ENCODE measurements at places on chromosomes 11 and 22.

DNA sequence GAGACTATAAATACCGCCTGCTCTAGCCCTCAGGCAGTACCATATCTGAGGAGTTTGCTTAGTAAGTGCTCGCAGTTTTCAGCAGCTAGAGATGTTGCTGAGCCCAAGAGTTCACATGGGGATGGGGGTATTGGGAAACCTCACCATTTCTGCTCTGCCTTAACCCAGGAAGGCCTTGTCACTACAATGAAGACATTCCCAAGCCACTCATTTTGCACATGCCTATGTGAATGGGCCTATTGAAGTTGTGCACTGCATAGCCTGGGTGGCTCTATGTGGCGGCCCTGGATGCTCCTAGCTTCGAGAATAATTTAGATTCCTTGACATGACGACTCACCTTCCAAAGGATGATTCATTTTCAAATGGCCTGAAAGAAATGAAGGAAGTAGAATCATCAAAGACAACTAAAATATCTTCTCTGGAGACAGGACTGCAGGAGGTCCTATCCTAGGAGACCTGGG, 163.4 kb downstream of the ADAMTS15 start:
- DNase-seq = no peak

- no peak for DNase-seq
Observed at GRCh38 chr11:28106353-28107043, 1.5 kb downstream of the KIF18A start.

- peak; percentile 69 for DNase-seq
Observed at GRCh38 chr11:124763156-124763947, 1.3 kb upstream of the ESAM start.

DNA sequence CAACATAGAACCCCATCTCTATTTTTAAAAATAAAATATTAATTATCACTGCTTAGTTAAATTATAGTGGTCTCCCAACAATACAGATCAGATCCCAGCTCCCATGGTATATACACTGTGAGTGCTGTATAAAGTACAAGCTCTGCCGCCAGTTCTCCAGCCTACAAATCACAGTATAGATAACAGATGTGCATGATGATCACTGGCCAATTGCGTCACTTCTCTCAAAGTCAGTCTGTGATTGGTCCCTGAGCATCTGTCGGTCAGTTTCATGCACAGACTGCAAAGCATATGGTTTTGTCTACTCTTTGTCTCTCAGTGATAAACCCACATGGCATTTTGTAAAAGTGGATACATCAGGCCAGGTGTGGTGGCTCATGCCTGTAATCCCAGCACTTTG, 15.7 kb downstream of the PPARA start:
- DNase-seq = no peak

DNA sequence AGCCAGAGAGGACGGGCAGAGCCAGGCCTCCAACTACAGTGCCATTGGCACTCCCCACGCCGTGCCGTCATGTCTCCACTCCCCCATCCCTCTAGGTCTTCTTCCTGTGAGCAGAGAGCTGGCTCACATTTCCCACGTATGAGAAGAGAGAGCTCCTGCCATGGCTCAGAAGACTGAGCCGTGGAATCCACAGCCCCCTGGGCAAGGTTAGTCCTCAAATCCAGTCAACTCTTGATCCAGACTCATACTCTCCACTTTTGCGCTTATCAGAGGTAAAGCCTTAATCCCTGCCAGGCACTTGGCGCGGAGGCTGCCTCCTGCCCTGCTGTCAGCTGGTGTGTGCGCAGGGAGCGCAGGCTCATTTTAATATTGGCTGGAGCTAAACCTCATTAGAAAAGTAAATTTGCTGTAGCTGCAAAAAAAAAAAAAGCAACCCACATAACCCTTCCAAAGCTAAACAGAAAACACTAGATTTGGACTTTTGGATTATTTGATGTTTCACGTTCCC, 4.7 kb downstream of the B3GAT1 start:
- DNase-seq = no peak

- peak; percentile 42 for DNase-seq
Observed at GRCh38 chr11:114059278-114059983, at the start of gene ZBTB16. ZBTB16 (plus strand) TSS chr11:114059711; CDS start chr11:114063301, 3,590 bp downstream.

DNA sequence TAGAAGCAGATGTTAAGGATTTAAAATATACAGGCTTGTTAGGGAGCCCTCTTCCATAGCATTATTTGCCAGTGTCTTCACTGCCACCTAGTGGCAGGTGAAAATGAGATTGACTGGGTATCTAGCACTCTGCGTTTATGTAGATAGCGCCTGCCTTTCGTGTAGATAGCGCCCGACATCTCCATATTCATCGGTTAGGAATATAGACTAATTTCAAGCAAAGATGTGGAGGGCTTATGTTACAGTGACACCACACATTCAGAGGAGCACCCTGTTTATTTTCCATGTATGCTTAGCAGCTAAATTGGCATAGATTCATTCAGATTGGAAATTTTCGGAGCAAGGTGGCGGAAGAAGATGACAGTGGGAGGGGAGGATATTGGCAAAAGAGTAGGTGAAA, 72.0 kb downstream of the SLC5A12 start:
- DNase-seq = peak; percentile 20

- DNase-seq = no peak
Observed at GRCh38 chr11:83601914-83602527, 315.9 kb upstream of the CCDC90B start.

- DNase-seq = peak; percentile 72
Observed at GRCh38 chr11:123302751-123303195, 107.7 kb upstream of the CLMP start.

- no peak for DNase-seq
Observed at GRCh38 chr22:20968281-20968977, 1.4 kb downstream of the AIFM3 start.

GRCh38 chr11:62472063-62472884, 53.4 kb downstream of the SCGB1A1 start:
- DNase-seq = no peak

DNA sequence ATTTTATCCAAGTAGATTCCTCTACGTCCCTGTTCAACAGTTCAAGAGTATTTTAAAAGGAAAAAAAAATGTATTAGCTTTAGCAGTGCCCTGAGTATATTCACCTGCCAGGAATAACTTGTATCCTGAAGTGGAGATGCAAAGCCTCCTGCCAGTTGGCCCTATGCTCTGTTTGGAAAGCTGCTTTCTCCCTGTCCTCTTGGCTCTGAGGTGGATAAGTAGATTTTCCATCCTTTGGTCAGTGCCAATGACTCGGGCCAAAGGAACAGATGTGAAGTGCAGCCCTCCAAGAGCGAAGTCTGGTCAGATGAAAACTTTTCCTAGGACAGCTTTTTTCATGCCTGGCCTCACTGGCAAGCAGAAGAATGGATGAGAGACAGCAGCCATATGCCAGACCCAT, 839.9 kb upstream of the TENM4 start:
- DNase-seq = no peak

- DNase-seq = no peak
Observed at GRCh38 chr22:46047841-46048595, 71.1 kb upstream of the WNT7B start.

DNA sequence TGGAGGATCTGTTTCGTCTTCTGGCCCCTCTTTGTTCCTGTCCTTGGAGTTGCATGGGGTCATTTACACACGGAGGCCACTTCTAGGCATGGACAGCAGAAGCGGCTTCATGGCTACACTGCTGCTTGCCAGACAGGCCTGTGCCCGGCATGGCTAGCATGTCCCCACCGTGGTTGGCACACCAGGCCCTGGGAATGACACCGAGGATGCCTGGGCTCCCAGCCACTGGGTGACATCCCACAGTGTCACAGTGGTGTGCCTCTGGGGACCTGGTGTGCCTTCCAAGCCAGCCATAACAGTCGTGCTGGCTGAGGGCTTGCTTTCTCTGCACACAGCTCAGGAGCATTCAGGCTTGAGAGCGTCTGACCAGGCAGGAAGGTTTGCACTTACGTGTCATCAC, 910.1 kb downstream of the TBC1D22A start:
- no peak for DNase-seq

- no peak for DNase-seq
Observed at GRCh38 chr22:42562684-42563083, 8.9 kb downstream of the SERHL2 start.

DNA sequence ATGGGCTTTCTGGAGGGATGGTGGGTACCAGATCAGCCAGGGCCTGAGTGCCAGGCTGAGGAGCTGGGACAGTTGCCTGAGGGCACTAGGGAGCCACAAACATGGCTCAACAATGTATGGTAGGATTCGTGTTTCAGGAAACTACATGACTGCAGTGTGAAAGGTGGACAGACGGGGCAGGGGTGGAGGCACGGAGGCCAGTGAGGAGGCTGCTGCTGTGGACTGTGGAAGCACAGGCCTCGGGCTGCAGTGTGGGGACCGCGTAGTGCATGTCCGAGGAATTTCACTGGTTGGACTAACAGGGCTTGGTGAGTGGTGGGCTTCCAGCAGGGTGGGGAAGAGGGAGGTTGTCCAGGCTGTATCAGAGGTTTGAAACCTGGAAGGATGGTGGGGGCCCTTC, 7.8 kb downstream of the P2RY2 start:
- no peak for DNase-seq

DNA sequence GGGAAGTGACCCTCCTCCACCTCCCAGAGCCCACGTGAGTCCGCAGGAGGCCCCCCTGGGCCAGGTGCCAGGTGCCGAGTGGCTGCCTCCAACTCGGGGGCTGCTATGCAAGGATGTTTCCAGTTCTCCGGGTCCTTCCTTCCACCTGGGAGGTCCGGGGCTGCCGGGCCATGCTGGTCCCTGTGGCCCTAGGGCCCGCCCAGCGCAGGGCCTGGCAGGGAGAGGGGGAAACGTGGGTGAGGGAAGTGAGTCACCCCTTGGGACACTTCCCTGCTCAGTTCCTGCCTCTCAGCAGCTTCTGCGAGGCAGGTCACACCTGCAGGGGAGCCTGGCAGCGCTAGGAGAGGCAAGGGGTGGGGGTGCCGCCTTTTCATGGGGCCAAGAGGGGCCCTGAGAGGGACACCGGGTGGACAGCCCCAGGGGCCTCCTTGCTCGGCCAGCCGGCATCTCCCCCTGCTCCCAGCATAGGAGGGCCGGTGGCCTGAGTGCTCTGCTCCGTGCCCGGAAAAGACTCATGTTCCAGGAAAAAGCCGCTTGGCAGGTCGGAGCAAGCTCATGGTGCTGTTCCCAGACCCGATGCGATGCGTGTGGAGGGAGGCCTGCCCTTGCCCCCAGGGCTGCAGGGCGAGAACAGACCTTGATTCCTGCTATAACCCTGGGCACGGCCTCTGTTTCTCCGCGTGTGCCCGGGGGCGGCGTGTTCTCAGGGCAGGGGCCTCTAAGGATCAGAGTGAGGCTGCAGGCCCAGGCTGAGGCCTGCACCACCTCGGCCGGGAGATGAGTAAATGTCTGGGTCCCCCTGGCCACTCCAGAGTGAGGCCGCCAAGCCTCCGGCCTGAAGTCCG, 30.3 kb upstream of the WNT7B start:
- DNase-seq = no peak

- DNase-seq = no peak
Observed at GRCh38 chr22:47190957-47191670, 428.7 kb downstream of the TBC1D22A start.

- no peak for DNase-seq
Observed at GRCh38 chr11:40986320-40986719, 473.1 kb downstream of the LRRC4C start.

DNA sequence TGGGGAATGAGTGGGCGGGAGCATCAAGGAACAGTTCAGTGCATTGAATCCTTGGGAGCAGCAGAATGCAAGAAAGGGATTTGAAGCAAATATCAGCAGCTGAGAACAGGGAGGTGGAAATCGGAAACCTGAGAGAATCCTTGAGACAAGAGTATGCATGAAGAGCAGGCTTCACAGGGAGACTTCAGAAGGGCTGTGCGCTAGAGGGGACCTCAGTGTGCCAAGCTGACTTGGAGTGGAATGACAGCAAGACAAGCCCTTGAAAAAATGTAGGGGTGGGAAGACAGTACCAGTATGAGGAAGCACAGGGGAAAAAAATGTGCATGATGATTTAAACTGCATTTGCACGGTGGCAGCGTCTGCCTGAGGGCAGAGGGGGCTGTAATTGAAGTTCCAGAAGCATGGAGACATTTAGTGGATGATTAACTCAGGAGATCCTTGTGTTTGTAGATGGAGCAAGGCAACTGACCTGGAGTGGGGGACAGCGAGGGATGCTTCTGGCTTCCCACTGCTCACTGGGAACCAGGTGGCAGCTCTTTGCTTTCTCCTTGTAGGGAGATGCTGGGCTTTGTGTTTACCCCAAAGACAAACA, 204.9 kb upstream of the PLET1 start:
- DNase-seq = no peak

DNA sequence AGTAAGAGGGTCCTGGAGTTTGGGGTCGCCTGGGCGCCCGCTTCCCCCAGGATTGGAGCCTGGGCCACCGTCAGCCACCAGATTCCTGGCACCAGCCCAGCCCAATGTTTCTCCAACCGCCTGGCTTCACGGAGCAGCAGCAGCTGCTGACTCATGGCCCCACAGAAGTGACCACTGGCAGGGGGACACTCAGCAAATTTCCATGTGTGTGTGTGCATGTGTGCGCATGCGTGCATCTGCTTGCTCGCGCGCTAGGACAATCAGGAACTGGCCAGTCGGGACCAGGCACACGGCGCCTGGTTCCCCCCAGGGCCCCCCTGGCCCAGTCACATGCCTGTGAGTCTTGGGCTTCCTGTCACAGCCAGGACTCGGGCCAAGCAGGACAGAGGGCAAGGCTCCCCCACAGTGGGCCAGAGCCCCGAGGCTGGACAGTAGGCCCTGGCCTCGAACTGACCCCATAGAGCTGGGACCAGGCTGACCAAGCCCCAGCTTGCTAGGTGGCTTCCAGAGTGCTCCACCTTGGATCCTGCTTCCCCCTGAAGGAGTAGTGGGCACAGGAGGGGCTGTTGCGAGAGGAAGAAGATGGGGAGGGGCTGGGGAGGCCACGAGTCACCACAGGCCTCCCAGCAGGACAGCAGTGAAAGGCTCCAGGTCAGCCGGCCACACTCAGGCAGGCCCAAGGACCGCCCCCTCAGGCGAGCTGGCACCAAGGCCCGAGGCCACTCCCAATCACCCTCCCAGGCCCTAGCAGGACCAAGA, 3.2 kb downstream of the CTSD start:
- no peak for DNase-seq

- peak; percentile 83 for DNase-seq
Observed at GRCh38 chr22:43136255-43136654, 6.9 kb downstream of the MCAT start.

DNA sequence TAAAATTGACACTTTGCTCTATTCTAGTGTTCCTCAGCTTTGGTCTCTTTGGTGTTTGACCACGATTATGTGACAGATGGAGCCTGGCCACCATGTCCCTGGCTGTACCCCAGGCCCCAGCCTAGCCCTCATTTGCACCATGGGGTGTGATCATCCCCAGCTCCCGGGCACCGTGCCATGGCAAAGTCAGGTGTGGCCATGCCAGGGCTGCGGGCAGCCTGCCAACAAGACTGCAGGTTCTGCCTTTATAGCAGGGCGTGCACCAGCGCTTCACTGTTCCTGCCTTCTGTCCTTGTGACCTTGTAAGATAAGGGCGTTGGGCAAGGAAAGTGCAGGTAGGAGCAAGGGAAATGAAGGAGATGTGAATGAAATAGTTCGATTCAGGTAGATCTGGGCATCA, 22.4 kb upstream of the APOBEC3A start:
- DNase-seq = no peak

GRCh38 chr11:44808053-44808753, 81.4 kb downstream of the TSPAN18 start:
- no peak for DNase-seq

GRCh38 chr22:23150762-23151161, 5.5 kb downstream of the RAB36 start:
- DNase-seq = no peak

- no peak for DNase-seq
Observed at GRCh38 chr22:37145180-37146050, 4.3 kb downstream of the IL2RB start.

- no peak for DNase-seq
Observed at GRCh38 chr11:73195191-73196007, 22.7 kb upstream of the P2RY2 start.

GRCh38 chr11:94089341-94089740, 39.3 kb upstream of the PANX1 start:
- no peak for DNase-seq
